ENCODE measurements at places on chromosomes 7 and 10.

DNA sequence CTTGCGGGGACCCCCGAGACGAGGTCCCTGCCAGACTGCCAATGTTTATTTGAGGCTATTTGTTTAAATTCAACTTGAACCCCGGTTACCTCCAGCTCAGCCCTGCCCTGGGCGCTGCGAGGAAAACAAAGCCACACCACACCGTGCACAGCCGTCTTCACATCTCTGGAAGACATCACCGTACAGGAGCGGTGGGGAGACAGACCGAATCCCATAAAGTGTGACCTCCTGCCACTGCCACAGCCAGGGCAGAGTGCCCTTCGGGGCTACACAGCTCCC is 40.0 kb downstream of the PRKAG2 start:
- DNase-seq: no peak

GRCh38 chr7:94907026-94907810 is at the start of gene PPP1R9A:
PPP1R9A (plus strand) TSS chr7:94907594; CDS start chr7:94910114, 2,520 bp downstream.
- DNase-seq: peak; percentile 41

DNA sequence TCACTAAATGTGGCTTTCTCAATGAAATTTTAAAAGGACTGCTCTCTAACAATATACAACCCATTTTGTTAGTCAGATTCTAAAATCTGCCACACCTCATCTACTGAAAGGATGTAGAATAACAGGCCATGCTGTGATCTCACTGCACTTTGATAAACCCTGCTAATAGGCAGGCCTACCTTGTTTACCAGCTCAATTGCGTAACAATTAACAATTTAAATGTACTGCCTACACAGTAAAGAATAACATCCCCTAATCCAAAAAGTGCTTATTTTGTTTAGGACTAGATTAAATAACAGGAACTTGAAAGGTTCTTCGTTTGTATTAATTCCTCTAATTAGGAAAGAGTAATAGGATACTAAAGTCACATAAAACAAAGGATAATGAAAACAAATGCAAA is 4.5 kb downstream of the SRI start:
- no peak for DNase-seq

DNA sequence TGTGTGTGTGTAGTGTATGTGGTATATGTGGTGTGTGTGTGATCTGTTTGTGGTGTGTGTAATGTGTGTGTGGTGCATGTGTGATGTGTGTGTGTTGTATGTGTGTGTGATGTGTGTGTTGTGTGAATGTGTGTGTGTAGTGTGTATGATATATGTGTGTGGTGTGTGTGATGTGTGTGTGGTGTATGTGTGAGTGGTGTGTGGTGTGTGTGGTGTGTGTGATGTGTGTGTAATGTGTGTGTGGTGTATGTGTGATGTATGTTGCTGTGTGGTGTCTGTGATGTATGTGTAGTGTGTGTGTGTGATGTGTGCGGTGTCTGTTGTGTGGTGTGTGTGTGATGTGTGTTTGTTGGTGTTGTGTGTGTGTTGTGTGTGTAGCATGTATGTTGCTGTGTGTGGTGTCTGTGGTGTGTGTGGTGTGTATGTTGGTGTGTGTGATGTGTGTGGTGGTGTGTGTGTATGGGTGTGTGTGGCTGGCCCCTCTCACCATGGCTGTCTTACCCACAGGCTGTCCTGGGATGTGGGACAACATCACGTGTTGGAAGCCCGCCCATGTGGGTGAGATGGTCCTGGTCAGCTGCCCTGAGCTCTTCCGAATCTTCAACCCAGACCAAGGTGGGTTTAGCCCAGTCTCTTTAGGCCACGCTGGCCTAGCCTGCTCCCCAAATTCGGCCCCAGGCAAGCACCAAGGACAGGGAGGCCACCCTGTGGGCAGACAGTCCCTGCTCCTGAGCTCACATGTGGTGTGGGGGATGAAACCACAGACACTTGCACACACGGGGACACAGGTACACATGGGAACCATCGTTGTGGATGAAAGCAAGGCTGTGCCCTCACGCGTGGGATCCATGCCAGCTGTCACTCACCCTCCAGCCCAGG is 25.6 kb downstream of the ADCYAP1R1 start:
- DNase-seq: no peak

DNA sequence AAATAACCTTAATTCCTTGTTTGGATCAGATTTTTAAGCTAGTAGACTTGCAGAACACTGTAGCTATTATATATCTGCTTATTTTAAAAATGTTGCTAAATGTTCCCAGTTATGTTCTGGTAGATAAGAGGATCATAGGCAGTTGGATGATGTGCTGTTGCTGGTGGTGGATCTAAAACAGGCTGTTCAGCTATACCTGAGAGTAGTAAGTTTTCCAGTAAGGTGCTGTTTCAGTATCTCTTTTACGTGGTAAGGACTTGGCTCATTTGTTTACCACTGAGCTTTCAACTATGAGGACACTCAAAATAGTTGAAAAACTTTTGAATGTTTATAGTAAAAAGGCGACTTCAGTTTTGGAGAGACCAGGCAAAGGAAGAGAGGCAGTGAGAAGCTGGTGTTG is 180.9 kb downstream of the CDK14 start:
- DNase-seq: no peak

DNA sequence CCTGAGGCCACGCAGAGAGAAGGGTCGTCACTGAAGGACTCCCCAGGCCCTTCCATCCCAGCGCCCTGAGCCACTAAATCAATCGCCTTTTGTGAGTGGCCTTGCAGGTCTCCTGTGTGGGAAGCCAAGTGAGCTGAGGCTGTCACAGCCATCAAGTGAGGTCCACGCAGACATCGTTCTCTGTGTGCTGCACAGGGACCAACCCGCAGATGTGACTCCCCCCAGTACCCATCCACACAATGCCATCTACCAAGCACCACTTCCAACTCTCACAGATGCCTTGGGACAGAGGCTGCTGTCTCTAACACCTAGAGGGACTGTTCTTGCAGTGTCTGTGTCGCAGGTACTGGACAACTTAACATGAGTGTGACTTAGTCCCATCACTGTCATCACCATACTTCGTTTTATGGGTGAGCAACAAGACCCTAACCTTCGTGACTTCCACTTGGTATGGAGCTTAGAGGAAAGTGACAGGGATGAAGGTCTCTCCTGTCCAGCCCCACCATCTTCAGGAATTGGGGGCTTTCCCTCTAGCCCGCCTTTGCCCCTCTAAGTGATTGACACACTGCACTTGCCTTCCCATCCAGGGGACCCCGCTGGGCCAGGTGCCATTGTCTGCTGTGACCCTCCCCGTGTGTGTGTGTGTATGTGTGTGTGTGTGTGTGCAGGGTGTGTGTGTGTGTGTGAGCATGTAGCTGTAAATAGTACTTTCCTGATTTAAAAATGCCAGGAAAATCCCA is 51.4 kb upstream of the TMEM72 start:
- no peak for DNase-seq
